Left ventricle myocardium inferior (tissue), 1 donor: ENCODE measurements at places on chromosomes 6 and 20. TPM values are rescaled to one million over a fixed set of nuclear protein-coding genes. Genes with fewer than 3 reads are reported as not detected.

- peak within 1 kb of the TSS; percentile 96 for H3K4me3 ChIP-seq
- H3K36me3 ChIP-seq: peaks cover 26% of the 10 kb centered on the region
- H3K27me3 ChIP-seq: no peaks in the 10 kb centered on the region
- peak within 1 kb of the TSS; percentile 98 for H3K27ac ChIP-seq
- H3K4me1 ChIP-seq: peaks cover 74% of the 10 kb centered on the region
These were observed at the start of gene PRICKLE4 for GRCh38 chr6:41780551-41781365. Gene PRICKLE4, plus strand, starts transcription at chr6:41780782. Its CDS starts 2,692 bp downstream, at chr6:41783474.

DNA sequence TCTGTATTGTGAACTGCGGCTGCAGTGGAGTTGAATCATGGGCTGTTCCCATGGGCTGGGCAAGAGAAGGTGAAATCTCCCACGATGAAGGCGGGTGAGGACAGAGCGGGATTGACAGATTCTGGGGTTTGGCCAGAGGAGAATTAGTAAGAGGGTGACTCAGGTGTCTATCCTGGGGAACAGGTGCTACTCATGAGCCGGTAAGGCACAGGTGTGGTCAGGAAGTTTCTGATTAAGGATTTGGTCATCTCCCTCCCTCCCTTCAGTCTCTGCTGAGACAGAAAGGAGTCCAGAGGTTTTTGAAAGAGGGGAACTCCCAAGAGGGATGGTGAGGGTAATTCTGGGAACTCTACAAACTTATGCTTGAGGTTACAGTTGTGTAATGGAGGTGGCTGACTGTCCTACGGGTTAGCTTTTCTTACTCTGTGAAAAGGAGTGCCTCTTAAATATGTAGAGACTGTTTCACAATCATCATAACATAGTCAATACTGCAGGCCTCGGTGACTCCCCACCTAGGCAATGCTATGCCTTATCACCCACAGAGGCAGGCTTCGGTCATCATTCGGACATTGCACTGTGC, 31.5 kb downstream of the SERPINB1 start:
- no peak for DNase-seq
- H3K4me3 ChIP-seq: no peak overlapping the region
- H3K4me1 ChIP-seq: peaks cover 32% of the 10 kb centered on the region
- no peaks in the 10 kb centered on the region for H3K36me3 ChIP-seq
- no peak overlapping the region for H3K27ac ChIP-seq

DNA sequence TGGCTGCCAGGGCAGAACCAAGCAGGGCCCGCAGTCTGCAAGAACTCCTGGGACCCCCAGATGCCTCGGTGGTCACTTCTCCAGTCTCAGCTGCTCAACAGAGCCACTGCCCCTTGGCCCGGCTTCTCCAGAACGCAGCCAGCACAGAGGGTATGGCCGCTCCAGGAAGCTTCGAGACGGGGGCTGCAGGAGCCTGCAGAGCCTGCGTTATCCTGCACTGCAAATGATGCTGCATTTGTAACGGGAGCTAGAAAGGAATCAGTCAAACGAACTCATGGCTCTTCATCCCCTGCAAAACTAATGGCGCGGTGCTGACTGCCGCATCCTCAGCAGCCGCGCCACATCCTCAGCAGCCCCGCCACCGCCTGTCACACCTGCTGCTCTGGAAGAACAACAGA, 254.9 kb downstream of the TAF4 start:
- no peak overlapping the region for H3K27ac ChIP-seq
- H3K36me3 ChIP-seq: no peaks in the 10 kb centered on the region
- H3K4me1 ChIP-seq: no peaks in the 10 kb centered on the region
- DNase-seq: no peak
- no peak overlapping the region for H3K4me3 ChIP-seq

DNA sequence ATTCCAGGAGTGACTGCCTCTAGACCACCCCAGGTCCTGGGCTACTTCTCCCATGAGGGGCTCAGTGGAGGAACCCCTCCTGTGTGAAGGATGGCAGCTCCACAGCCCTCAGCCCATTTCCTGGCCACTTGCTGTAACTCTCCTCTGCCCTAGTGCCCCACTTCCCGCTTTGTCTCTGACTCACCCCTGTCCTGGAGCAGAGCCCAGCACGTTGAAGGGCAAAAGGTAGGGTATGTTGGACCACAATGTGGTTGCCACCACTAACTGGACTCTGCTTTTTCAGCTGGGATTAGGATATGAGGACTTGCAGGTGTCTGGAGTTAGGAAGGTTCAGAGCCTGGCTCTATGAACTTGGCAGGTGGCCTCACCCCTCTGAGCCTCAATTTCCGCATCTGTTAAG, 2.4 kb downstream of the MYBL2 start:
- peaks cover 16% of the 10 kb centered on the region for H3K4me1 ChIP-seq
- H3K27me3 ChIP-seq: peaks cover 83% of the 10 kb centered on the region
- no peak overlapping the region for H3K4me3 ChIP-seq
- no peak for DNase-seq
- H3K36me3 ChIP-seq: no peaks in the 10 kb centered on the region

The HLA-DQB1 gene
- total RNA-seq: 2.0 TPM

The DNMT3B gene
- total RNA-seq: 0.49 TPM

DNA sequence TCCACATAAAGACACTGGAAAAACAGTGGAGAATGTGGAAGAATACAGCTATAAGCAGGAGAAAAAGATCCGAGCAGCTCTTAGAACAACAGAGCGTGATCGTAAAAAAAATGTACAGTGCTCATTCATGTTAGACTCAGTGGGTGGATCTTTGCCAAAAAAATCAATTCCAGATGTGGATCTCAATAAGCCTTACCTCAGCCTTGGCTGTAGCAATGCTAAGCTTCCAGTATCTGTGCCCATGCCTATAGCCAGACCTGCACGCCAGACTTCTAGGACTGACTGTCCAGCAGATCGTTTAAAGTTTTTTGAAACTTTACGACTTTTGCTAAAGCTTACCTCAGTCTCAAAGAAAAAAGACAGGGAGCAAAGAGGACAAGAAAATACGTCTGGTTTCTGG, 57.1 kb downstream of the MAP3K4 start:
- no peak overlapping the region for H3K4me3 ChIP-seq
- H3K36me3 ChIP-seq: peaks cover 8% of the 10 kb centered on the region
- no peaks in the 10 kb centered on the region for H3K27me3 ChIP-seq

DNA sequence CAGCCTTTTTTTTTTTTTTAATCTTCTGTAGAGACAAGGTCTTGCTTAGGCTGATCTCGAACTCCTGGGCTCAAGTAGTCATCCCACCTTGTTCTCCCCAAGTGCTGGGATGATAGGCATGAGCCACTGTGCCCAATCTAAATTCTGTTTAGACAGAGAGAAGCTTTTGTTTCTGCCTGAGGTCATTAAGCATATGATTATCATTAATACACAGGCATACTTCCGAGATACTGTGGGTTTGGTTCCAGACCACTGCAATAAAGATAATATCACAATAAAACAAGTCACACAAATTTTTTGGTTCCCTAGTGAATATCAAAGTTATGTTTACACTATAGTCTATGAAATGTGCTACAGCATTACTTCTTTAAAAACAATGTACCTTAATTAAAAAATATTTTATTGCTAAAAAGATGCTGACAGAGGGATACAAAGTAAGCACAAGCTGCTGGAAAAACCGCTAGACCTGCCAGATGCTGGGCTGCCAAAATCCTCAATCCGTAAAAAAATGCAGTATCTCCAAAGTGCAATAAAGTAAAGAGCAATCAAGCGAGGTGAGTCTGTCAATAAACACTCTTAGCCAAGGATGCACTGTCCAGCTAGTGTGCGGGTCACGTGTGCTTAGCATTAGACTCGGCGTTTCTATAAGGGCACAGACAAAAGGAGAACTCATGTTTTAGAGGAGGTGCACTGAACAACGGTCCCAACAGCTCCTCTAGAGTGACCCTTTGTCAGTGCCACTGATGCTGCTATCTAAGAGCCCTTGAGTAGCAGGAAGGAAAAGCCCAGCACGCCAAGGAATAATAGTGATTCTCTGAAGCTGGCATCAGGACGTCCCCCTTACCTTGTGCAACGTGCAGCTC, 16.1 kb downstream of the TXNDC5 start:
- no peak for DNase-seq
- H3K27ac ChIP-seq: no peak overlapping the region
- no peaks in the 10 kb centered on the region for H3K27me3 ChIP-seq
- H3K4me1 ChIP-seq: peaks cover 31% of the 10 kb centered on the region
- H3K4me3 ChIP-seq: no peak overlapping the region

The TMC2 gene
- not detected for total RNA-seq

DNA sequence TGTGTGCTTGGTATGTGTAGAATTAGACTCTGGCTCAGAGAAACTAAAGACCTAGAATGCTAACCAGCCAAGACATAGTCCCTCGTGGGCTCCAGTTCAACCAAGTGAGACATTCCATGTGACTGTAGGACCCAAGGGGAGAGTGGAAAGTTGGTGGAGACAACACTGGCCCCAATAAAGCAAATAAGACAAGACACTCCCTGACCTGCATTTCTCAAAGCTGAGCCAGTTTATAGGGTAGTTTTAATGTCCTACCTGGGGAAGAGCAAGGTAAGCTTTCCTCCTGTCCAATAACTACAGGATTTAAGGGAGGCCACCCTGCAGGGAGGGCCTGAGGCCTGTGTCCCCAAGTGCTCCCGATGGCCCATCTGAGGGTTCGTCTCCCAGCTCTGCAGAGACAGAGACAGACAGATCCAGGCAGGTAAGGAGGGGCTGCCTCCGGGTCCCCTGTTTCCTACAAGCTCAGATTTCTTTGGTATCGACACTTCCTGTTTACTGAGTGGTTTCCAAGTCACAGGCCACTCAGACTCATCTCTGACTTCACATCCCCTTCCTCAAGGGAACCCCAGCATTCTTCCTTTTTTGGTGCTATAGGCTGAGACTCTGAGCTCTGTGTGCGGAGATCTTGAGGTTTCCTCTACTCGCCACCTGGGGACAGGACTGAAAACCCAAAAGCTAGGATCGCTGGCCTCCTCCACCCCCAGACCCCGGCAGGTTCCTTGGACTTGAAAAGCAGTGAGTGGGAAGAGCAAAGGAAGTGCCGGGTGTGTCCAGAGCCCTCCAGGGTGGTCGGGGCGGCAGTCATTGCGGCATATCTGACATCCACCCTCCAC, 92.4 kb downstream of the PRND start:
- H3K27ac ChIP-seq: peak overlapping the region; percentile 69
- H3K4me3 ChIP-seq: peak overlapping the region; percentile 46
- DNase-seq: no peak
- peaks cover 25% of the 10 kb centered on the region for H3K4me1 ChIP-seq
- H3K27me3 ChIP-seq: peaks cover 18% of the 10 kb centered on the region

The GSTA1 gene
- not detected for total RNA-seq

GRCh38 chr6:161834426-161834825, 560.6 kb upstream of the AGPAT4 start:
- DNase-seq: no peak
- H3K27ac ChIP-seq: no peak overlapping the region
- no peak overlapping the region for H3K4me3 ChIP-seq
- H3K27me3 ChIP-seq: no peaks in the 10 kb centered on the region

- no peak overlapping the region for H3K4me3 ChIP-seq
- H3K36me3 ChIP-seq: no peaks in the 10 kb centered on the region
- H3K4me1 ChIP-seq: peaks cover 23% of the 10 kb centered on the region
- DNase-seq: no peak
These were observed 14.2 kb downstream of the E2F3 start for GRCh38 chr6:20415712-20416454.

DNA sequence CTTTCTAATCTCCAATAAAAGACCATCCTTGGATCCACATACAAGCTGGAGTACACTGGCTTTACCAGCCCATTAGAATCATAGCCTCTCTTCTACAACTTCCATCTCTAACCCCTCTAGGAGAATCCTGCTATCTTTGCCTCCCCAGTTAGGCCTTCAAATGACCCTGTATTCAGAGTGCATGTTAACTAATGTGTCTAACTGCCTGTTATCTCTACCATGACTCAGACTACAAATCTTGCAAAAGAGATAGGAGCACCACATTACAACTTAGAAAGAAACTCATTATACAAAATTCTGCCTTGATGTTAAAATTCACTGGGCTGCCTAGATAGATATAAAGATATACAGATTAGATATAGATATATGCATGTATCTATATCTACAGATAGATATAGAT, 28.2 kb downstream of the GPR63 start:
- no peaks in the 10 kb centered on the region for H3K27me3 ChIP-seq
- no peak overlapping the region for H3K4me3 ChIP-seq
- H3K4me1 ChIP-seq: no peaks in the 10 kb centered on the region
- H3K27ac ChIP-seq: no peak overlapping the region
- no peak for DNase-seq

GRCh38 chr6:10310330-10310653, 104.6 kb downstream of the TFAP2A start:
- no peaks in the 10 kb centered on the region for H3K36me3 ChIP-seq
- H3K27me3 ChIP-seq: peaks cover 59% of the 10 kb centered on the region
- no peak for DNase-seq
- H3K4me3 ChIP-seq: no peak overlapping the region

The CSTF1 gene
- 16.9 TPM for total RNA-seq

DNA sequence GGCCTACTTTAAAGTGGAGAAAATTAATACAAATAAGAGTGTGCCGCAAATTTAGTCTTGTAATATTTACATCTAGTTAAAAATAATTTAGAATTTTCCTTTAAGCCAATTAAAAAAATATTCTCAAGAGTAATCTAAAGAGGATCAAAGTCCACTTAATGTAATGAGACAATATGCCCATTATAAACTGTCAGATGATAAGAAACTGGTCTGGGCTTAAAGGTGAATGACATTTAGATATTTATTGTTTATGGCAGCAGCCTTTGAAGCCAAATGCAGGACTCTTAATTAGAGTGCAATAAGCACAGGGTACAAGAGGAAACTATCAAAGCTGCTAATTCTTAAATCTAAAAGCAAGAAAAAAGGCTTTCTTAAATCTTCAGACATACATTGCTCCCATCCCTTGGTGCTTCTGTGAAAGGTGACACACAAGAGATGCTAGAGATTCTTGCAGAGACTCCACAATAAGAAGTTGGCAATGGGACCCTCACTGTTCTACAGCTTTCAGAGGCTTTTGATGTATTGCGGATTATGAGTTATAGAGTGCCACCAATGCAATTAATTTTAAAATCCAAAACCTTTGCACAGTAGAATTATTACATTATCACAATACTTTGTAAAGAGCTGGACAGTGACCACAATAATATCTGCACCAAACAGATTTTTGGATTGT, 116.1 kb downstream of the MAN1A1 start:
- no peaks in the 10 kb centered on the region for H3K4me1 ChIP-seq
- peaks cover 13% of the 10 kb centered on the region for H3K36me3 ChIP-seq
- H3K4me3 ChIP-seq: no peak overlapping the region
- DNase-seq: no peak
- no peaks in the 10 kb centered on the region for H3K27me3 ChIP-seq

- no peak overlapping the region for H3K4me3 ChIP-seq
- H3K4me1 ChIP-seq: peaks cover 18% of the 10 kb centered on the region
- no peaks in the 10 kb centered on the region for H3K27me3 ChIP-seq
These were observed 133.8 kb upstream of the CCN2 start for GRCh38 chr6:132084811-132085509.

The ATP6V1G2 gene
- total RNA-seq: 1.6 TPM

- H3K27me3 ChIP-seq: no peaks in the 10 kb centered on the region
- no peak for DNase-seq
- H3K4me1 ChIP-seq: no peaks in the 10 kb centered on the region
- H3K27ac ChIP-seq: no peak overlapping the region
These were observed 20.7 kb upstream of the SLC2A12 start for GRCh38 chr6:134073161-134073560.

The RNF39 gene
- total RNA-seq: not detected
